ENCODE measurements at places on chromosomes 5 and 9.

GRCh38 chr5:4206127-4206526 is 610.5 kb downstream of the IRX1 start:
- DNase-seq: no peak

- no peak for DNase-seq
Measured at GRCh38 chr9:121464968-121465367, 34.7 kb downstream of the GGTA1 start.

DNA sequence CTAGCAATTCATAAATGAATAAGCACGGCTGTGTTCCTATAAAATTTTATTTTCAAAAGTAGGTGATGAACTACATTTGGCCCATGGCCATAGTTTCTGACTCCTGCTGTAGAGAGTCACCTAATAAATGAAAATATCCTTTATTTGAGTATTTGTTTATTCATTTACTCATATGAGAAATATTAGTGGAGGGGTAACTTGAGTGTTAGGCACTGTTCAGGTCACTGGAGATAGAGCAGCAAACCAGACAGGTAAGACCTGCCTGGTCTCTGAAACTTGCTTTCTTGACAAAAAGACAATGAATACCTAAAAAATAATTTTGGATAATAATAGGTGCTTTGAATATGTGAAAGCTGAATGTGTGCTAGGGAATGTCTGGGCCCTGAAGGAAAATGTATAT is 68.8 kb downstream of the YIPF5 start:
- no peak for DNase-seq

- no peak for DNase-seq
Measured at GRCh38 chr5:31530541-31531265, 1.2 kb downstream of the DROSHA start.

DNA sequence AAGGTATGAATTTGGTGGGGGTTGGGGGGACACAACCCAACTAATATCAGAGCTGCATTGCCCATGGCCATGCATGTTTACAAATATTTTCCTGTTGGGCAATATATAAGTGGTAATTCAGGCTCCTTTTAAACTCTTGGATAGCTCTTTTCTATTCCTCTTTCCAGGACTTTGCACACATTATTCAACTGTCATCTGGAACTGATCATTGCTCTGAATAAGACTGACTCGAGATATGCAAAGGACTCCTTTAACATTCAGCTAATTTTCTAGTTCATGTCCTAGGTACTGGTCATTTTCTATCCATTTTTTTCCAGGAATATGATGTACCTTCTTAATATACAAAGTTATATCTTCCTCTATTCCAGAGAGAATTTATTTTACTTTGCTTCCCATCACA is 89.5 kb upstream of the STK32A start:
- DNase-seq: no peak

- DNase-seq: no peak
Measured at GRCh38 chr5:164233791-164234190, 728.4 kb downstream of the MAT2B start.

GRCh38 chr9:11893331-11893730 is 799.9 kb upstream of the TYRP1 start:
- DNase-seq: no peak

DNA sequence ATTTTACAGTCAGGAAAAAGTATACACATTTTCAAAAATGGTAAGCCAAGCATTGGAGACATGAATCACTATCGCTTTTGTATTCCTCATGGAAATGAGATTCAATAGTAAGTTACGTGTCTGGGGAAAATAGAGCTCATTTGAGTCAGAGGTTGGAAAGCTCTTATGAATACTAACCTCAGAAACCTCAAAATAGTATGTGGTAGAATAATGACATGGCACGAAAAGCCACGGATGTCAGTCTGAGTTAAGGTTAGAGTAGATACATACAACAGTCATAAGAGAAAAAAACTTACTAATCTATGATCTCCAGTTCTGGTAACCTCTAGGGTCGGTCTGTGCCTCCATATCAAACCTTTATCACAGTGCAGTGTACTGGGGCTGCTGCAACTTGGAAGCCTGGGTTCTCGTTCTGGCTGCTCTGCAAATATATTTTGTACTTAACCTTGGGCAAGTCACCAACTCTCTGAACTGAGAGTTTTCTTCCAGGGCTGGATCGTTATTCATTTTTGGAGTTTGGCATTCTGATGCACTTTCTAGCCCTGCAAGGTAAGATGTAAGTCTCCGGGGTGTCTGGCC is 31.8 kb downstream of the MAP1B start:
- DNase-seq: no peak

DNA sequence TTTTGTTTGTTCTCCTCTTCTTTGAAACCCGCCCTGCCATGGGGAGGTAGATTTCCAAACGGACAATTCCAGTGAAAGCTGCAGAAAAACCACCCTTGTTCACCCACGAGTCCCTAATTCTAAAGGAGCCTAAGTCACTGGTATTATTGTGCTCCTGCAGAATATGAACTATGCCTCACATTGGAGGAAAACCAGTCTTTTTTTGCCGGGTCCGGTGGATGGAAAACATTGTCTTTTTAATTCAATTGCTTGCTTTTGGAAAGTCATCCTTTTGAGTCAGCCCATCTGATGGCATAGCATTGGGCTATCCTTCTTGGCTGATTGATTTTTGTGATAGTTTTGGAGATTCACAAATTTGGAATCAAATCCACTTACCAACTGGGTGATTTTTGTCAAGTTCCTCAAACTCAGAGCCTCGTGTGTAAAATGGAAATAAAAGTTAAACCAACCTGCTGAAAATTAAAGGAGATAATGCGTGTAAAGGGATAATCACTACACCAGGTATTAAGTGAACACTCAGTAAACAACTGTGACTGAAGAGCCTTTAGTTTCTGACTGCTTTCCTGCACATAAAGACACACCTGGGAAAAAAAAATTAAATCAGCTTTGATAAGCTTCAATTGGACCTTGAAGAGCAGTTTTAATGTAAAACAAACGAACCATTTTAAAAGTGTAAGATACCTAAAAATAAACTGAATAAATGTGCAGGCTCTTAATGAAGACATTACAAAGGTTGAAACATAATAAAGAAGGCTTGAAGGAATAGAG is 780 bp upstream of the CCNJL start:
- no peak for DNase-seq

DNA sequence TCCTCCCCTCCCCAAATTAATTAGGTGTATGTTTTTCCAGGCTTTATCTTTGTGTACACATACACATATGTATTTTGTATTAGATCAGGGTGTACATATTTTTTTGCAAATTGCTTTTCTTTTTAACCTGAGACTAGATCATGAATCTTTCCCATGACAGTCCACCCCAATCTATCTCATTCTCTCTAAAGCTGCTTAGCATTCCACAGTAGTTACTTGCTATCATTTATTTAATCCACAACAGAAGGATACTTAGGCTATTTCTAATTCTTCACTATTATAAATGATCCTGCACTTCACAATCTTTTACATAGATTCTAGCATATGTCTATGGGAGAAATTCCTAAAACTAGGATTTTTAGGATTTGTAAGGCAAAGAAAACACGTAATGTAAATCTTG is 43.9 kb downstream of the SH3RF2 start:
- no peak for DNase-seq

Measured in stimulated activated CD8-positive, alpha-beta memory T cell treated with anti-CD3 and anti-CD28 coated beads, Interleukin-7, amount 100 ng/mL, for 1 hour (primary cell).